ENCODE measurements at places on chromosomes 12 and 14.

DNA sequence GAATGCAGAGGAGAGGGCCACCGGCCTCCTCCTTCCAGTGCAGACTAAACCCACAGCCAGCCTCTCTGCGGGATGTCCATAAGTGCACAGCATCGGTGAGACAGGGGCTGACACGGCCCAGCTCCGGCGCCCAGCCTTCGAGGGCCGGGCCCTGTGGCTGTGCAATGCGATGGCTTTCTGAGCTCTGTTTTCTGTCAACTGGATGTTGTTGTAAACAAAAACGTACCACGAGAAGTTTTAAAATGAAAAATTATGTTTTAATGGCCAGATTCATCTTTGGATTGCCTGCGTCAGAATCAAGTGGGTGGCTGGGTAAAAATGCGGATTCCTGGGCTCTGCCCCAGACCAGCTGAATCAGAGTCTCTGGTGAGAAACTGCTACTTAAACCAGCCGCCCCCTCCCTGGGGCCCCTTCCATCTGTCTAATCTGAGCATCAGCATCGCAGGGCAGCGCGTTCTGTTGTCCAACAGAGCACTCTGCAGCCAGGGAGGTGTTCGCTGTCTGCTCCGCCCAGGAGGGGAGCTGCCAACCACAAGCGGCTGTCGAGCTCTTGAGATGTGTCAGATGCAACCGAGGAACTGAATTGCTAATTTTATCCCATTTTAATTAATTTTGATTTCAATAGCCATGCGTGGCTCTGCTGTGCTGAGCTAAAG is 133.4 kb downstream of the RFLNA start:
- DNase-seq: peak; percentile 80

- DNase-seq: no peak
Observed at GRCh38 chr14:76056128-76056527, 70.6 kb downstream of the IFT43 start.

DNA sequence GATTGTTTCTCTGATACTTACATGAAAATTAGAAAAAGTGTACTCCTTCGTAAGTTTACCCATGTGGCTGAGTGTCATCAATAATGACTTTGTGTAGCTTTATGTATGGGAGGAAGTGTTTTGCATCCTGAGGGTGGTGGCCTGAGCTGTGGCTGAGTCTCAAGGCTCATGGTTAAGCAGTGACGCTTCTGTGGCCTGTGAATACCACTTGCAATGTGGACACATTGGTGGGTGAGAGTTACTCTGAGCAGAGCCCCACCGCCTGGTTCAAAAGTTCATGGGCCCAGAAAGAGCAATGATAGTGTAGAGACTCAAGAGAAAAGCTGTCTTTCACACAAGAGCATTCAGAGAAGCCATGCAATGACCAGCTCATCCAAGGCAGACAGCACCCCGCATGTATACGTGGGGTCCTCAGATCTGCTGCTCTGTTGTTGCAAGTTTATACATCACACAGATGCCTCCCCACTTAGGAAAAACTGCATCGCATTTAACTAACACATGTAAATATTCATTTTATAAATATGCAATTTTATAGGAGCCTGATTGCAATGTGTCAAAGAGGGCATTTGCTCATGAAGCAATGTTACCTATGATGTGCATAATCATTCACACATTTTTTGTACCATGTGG is 55.1 kb upstream of the FRMD6 start:
- DNase-seq: no peak

DNA sequence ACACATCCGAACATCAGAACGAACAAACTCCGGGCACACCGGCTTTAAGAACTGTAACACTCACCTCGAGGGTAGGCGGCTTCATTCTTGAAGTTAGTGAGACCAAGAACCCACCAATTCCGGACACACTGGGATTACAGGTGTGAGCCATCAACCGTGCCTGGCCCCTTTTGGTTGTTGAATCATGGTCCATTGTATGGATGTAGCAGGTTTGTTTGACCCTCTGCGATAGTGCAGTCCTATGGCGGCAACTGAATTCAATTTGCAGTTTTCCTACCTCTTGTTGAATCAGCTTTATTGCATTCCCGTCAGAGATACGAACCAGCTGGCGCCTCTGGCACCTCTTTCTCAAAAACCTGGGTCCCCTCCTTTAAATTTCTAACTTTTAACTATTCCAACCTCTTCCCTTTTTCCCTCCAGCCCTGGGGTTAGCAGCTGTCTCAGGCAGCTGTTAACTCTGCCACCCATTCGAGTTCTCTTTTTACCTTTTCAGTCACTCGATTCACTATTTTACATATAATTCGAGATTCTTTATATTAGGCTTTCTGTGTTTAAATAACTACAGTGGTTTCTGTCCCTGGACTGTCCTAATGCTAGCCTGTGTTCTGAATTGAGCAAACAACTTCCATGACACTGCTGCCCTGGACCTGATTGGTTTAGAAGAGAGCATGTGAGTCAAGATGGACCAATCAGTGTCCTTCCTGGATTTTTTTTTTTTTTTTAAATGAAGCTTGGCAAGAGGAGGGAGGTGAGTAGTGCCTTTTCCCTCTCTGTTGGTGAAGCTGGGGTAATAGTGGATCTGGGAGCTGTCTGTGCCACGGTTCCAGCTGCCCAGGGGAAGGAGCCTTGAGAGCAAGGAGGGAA is 261.5 kb downstream of the PCNX1 start:
- no peak for DNase-seq

DNA sequence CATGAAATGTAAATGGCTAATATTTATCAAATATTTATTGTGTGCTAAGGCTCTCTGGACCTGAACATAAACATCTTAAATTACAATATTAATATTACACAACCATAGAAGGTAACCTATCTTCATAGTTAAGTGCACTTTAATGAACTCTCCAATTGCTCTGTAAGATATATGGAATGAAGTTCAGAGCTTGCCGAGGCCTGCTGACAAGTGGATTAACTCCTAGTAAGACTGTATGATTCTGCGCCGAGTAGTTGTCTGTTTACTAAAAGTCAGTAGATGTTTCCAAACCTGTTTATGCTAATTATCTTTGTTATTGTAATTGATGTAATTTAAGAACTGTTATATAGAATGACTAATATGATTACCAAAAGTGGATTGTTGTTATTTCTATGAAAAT is 77.2 kb downstream of the PTPRR start:
- no peak for DNase-seq

DNA sequence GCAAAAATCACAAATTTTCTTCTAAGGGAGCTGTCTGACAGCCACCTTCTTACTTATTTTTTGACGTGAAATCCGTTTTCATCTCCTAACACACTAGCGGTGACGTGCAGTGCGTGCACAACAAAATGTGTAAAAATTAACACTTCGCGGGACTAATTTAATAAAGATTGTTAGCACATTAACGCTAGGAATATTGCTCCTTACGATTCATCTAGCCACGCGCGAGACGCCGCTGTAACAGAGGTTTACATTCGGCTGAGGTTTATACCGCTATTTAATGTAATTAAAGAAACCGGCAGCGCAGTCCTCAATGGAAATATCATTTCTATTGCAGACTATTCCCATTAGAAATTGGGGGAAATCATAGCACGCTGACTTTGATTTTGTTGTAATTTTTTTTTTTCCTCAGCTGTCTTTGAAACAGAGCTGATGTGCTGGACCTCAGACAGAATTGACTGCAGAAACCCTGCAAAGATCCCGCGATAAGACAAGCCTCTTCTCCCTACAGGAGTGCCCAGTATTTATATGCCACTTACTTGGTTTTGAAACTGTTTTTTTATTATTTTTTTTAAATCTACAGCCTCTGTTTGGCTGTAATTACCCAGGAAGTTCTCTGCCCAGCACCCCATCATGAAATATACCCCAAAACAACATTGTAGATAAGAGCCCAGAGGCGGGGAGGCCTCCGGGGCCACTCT is 31.2 kb downstream of the BCL11B start:
- no peak for DNase-seq

GRCh38 chr14:57960946-57961785 is 95.3 kb upstream of the SLC35F4 start:
- DNase-seq: no peak

- no peak for DNase-seq
Observed at GRCh38 chr12:111761099-111761498, 5.6 kb upstream of the ALDH2 start.

GRCh38 chr14:104657563-104658324 is 31.7 kb upstream of the INF2 start:
- no peak for DNase-seq

DNA sequence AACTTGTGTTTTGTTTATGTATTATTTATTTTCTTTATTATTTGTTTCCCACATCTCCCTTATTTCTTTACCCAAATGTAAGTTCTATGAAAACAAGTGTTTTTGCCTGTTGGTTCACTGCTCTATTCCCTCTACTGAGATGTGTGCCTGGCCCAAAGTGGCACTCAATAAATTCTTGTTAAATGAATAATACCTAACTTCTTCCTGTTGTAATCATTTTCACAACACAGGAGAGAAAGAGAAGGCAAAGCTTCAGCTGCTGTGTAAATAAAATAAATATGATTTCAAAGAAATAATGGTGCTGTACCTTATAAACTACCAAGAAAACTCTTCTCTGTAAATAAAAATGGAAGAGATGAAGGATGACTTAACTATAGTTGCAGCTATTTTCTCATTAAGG is 116.2 kb downstream of the TRHDE start:
- no peak for DNase-seq

- DNase-seq: no peak
Observed at GRCh38 chr12:13211191-13211858, 14.8 kb downstream of the EMP1 start.

- DNase-seq: no peak
Observed at GRCh38 chr12:123961585-123962345, 10.9 kb downstream of the CCDC92 start.

- no peak for DNase-seq
Observed at GRCh38 chr14:96455588-96455987, 46.6 kb upstream of the PAPOLA start.

DNA sequence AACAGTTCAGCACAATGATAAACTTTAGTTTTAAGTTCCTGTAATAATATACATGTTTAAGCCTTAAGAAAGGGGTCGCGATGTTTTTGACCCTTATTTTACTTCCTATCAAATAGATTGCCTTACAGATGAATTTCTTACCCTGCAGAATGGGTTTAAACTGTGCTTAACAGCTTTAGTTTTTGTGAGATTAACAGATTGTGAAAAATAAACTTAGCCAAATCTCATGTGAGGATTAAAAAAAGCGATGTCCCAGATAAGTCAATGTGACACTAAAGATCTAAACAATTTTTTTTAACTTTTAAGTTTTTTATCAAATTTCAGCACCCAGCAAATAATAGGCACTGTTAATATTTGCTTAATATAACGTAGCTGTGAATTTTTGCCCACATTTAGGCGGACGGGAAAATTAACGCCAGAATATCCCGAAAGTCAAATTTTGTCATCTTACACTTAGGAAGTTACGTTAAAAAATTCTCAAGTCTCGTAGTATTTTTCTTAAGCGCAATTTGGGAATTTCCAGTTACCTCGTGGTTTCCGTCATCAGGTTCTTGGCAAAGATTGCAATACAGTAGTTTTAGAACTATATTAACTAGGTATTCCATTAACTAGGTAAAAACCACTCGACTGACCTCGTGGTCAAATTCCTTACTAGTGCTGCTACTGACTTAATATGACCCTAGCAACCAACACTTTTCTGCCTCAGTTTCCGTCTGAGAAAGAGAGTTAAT is 1.2 kb downstream of the HNRNPC start:
- no peak for DNase-seq

DNA sequence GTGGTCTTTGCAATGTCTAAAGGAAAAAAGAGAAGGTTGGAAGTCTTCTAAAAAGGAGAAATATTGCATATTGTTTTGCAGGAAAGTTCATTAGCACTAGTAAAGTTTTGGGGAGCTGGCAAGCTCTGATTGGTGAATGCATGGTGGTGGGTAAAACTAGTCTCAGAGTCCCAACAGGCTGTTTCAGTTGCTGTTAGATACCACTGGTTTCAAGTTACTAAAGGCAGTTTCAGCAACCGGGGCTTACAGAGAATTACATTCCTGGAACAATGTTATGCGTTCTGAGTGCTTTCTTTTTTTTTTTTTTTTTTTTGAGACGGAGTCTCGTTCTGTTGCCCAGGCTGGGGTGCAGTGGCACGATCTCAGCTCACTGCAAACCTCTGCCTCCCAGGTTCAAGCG is 208.2 kb downstream of the EPS8 start:
- DNase-seq: no peak

- no peak for DNase-seq
Observed at GRCh38 chr12:56332512-56333196, 1.1 kb downstream of the PAN2 start.

DNA sequence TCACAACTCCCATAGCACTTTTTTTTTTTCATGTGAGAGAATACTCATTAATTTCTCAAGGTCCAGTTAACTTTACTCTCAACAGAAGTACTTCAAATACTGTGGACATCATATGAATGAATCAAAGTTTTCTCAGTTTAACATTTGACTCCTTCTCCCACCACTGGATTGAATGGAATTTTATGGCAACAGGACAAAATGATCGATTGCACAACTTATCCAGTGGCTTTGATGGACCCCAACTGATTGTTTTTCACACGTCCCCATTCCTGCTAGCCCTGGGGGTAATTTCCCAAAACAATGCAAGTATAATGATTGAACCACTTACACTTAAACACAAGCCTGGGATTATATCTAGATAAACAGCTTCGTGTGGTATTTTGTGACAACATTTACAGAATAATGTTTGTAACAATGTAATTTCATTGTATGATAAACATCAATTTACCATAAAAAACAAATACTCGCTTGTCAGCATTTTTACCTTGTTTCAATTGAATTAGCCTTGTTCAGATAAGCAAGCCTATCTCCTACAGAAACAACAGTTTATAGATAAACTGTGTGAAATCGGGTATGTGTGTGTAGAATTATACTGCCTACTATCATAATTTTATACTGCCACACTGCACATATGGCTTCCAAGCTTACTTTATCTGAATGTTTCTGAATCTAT is 60.9 kb downstream of the SOX5 start:
- DNase-seq: no peak
